ENCODE measurements at places on chromosomes 7 and 10. TPM values are rescaled to one million over a fixed set of nuclear protein-coding genes. Genes with fewer than 3 reads are reported as not detected.

DNA sequence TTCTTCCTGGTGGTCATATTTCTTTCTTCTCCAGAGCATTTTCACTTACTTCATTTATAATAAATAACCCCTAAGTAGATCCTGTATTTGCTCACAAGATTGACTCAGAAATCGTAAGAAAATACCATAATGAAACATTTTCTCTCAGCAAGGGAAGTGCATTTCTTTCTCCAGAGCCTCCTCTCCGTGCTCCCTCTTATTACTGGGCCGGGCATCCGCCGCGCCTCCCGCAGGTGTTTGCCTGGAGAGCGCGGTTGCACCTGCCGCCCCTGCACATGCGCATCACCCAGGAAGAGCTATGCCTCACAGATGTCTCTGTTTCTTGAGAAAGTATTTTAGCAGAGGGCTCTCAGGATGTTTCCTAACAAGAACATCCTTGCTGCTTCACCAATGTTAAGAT, 509.2 kb downstream of the TCERG1L start:
- H3K36me3 ChIP-seq, result no peaks in the 10 kb centered on the region
- H3K4me1 ChIP-seq, result no peaks in the 10 kb centered on the region
- no peak overlapping the region for H3K27ac ChIP-seq
- no peak for DNase-seq
- no peak overlapping the region for H3K4me3 ChIP-seq

GRCh38 chr10:14200698-14201544, 129.8 kb downstream of the FRMD4A start:
- no peaks in the 10 kb centered on the region for H3K36me3 ChIP-seq
- peaks cover 16% of the 10 kb centered on the region for H3K27me3 ChIP-seq
- no peak overlapping the region for H3K4me3 ChIP-seq
- peak; percentile 9 for DNase-seq

DNA sequence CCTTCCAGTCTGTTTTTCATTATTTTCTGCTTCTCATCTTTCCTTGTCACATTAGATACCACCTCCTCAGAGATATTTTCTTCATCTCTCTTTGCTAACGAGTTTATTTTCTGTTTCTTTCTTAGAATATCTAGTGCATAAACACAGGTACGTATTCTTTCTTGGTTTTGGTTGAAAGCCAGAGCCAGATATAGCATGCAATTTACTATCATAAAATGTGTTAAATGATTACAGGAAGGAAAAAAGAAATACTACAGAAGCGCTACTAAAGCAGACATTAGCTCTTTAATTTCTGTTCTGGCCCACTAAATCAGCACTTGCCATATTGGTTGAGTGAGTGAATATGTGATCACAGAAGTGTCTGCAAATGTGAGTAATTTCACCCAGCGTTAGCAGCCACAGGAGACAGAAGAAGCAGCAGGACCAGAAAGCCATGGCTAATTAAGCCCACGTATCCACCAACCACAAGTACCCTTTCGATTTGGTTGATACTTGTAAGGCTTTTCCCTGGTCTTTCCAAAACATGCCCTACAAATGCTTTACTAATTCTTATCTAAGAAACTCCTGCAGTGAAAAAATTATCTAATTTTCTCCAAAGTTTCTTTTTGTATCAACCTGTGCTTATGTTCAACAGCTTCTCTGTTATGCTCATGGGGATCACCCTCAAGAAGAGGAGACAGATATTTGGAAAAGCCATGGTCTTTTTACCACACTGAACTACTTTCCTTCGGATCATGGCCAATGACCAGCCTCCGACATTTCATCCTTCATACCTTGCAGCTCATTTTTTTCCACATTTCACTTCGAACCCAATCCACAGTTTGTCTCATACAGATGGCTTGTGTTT, 23.1 kb upstream of the MACC1 start:
- no peak overlapping the region for H3K27ac ChIP-seq
- H3K4me1 ChIP-seq, result peaks cover 11% of the 10 kb centered on the region
- DNase-seq, result no peak
- no peaks in the 10 kb centered on the region for H3K27me3 ChIP-seq
- H3K4me3 ChIP-seq, result no peak overlapping the region

- peak; percentile 37 for DNase-seq
- peak overlapping the region; percentile 38 for H3K4me3 ChIP-seq
- no peaks in the 10 kb centered on the region for H3K27me3 ChIP-seq
- peaks cover 4% of the 10 kb centered on the region for H3K4me1 ChIP-seq
Observed at GRCh38 chr7:135147341-135147898, 452 bp upstream of the TMEM140 start.

The KIAA1217 gene
- 3.4 TPM for total RNA-seq

The IL6 gene
- 18.3 TPM for total RNA-seq

The GDF10 gene
- total RNA-seq, result not detected

Data from IMR-90 (cell line).